Progenitor cell of endocrine pancreas (in vitro differentiated cells): ENCODE measurements at places on chromosomes 6 and 20.

GRCh38 chr20:13449868-13450434 is 188.8 kb downstream of the TASP1 start:
- no peak for DNase-seq

- no peak for DNase-seq
Measured at GRCh38 chr6:29919506-29920445, 22.6 kb upstream of the HLA-A start.

- no peak for DNase-seq
Measured at GRCh38 chr6:106181664-106182418, 95.7 kb downstream of the PRDM1 start.

DNA sequence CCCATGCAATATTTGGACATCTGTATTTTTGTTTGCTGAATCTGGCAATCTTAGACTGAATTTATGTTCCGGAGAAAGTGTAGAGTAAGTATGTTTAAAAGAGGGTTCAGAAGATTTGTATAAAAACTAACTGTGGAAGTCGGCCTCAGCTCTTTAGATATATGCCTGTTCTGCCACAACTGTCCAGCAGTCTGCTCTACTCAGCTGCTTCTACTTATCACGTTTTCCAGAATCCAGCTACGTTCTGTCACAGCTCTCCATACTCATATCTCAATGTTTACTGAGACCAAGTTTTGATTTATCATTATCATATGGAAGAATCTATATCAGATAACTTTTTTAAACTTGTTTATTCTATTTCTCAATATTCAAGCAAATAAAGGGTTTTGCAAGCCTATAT is 721.3 kb downstream of the EYS start:
- no peak for DNase-seq

DNA sequence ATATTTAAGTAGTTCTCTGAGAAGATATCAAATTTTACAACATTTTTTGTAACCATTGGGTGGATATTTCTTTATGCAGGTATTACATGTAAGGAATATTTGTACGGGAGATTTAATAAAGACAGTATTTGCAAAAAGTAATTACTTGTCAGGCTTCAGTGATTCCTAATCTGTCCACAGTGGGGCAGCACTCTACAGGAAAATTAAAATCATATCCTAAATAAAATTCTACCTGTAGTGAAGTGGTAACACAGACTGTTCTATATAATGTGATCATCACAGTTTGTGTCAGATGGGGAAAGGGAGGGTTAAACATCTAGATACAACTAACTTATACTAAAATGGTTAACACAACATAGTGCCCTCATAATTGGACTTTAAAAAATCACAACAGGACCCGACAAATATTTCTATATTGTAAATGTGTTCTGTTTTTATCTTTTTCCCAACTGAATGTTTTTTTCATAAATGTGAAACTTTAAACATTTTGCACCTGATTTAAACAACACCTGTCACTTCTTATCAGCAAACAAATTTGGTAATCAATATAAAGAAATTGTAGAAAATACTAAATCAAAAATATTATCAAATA is 145.6 kb upstream of the MANEA start:
- DNase-seq: peak; percentile 27

- no peak for DNase-seq
Measured at GRCh38 chr6:128569732-128570679, 49.6 kb upstream of the PTPRK start.

DNA sequence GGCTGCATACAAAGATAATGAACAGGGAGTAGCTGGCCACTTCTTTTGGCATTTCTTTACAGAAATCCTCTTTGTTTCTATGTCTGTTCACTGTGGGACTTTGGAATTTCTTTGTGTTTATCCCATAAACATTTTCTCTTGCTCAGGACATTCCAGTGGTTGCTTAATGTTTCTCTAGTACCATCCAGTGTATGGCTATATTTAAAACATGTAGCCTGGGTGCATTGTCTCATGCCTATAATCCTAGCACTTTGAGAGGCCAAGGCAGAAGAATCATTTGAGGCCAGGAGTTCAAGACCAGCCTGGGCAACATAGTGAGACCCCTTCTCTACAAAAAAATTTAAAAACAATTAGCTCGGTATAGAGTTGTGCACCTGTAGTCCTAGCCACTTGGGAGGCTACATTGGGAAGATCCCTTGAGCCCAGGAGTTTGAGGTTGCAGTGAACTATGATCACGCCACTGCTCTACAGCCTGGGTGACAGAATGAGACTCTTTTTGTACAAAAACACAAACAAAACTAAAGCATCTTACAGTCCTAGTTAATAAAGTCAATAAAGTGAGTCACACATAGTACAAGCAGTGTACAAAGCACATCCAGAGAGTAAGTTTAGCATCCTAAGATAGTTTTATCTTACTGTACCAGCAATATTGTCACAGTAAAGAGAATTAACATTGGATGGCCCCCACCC is 63.3 kb downstream of the ZFAND3 start:
- DNase-seq: no peak

- DNase-seq: no peak
Measured at GRCh38 chr20:31590717-31591225, 14.3 kb upstream of the ID1 start.

DNA sequence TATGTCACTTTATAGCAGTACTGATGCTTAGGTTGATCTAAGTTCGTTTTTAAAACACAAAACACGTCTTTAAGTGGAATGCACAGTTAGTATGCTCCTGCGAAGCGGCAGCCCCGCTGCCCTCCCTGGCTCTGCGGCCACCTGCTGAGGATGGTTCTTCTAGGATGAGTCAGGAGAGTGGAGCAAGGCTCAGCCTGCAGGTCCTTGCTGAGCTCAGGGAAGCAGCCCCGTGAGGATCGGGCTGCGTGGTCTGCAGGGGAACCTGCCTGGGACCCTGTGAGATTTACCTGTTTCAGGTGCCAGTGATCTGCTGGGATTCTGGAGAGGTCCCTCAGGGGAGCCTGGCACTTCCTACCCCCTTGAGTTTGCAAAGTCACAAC is 57.5 kb downstream of the SYNJ2 start:
- no peak for DNase-seq

GRCh38 chr6:169640351-169640852 is 61.4 kb downstream of the WDR27 start:
- no peak for DNase-seq

- no peak for DNase-seq
Measured at GRCh38 chr6:109230453-109230852, 135.1 kb downstream of the CEP57L1 start.

DNA sequence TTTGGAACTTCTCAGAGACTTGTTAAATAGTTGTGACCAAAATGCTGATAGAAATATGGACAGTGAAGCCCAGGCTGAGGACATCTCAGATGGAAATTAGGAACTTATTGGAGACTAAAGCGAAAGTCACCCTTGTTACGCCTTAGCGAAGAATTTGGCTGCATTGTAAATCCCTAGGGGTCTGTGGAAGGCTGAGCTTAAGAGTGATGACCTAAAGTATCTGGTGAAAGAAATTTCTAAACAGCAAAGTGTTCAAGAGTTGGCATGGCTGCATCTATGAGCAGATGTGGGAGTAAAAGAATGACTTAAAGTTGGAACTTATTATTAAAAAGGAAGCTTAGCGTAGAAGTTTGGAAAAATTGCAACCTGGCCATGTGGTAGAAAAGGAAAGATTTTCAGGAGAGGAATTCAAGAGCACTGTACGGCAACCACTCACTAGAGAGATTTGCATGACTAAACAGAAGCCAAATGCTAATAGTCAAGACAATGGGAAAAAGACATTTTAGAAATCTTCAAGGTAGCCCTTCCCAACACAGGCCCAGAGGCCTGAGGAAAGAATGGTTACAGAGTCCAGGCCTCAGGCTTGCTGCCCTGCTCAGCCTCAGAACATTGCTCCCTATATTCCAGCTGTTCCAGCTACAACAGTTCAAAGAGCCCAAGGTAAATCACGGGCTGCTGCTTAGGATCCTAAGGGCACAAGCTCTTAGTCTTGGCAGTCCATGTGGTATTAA is 61.6 kb upstream of the TNFRSF21 start:
- no peak for DNase-seq

DNA sequence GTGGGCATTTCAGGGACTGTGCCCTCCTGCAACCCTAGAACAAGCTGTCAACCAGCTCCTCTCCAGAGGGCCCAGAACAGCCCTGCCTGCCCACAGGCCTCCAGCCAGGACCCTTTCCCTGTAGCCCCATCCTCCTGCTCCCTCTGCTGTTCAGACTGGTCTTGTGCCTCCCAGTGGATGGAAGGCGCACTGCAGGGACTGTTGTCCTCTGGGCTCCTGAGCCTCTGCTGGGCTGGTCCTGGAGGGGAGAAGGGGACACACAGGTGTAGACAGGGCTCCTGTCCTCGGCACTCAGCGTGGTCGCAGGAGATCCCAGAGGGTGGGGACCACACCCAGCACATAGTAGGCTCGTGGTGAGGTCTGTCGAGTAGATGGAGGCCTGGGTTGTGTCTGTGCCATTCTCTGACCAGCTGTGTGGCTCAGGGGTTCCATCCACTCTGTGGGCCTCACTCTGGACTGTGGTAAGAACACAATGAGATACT is 11.5 kb downstream of the ITPR3 start:
- DNase-seq: no peak

DNA sequence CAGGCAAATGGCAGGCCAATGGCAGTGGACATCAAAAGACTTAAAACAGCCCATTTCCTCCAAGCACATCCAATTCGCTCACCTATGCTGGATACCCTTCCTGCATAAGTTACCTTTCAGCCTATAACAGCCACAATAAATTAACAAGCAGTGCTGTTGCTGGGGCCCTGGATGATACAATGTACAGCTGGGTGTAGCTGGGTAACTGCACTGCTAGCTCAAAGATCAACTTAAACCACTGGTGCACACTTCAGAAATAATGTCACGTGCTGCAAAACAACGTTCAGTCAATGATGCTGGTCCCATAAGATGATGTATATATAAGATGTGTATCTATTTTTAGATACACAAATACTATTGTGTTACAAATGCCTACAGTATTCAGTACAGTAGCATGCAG is 13.6 kb downstream of the IL20RA start:
- no peak for DNase-seq

GRCh38 chr20:37714978-37715672 is 21.3 kb downstream of the CTNNBL1 start:
- DNase-seq: no peak

GRCh38 chr6:40179496-40179895 is 245.2 kb upstream of the MOCS1 start:
- no peak for DNase-seq

DNA sequence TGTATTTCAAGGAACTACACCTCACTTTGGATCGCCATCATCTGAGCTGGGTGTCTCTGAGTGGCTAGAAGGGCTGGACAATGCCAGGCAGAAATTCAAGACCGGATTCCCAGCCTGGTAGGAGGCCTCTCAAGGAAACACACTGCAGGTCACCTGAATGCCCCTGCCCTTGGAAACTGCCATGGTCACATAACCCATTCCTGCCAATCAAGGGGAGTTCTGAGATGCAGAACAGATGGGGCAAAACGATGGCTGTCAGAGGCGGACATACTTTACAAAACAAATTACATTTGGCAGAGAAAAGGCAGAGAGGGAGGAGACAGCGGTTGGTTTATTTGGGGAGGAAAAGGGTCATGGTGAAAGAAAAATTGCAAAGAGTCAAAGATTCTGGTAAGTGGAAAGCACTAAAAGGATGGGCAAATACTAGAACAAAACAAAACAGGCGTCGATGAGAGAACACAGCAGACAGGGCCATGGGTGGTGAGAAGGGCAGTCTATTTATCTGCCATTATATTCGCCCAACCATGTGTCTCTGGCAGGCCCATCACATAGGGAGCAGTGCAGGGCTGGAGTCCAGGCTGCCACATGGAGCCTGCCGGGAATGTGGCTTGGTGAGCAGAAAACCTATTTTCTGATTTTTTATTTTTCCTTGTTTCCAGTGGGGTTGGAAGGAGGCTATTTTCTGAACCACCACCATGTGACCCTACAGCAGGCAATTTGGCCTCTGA is 13.5 kb downstream of the BEND3 start:
- no peak for DNase-seq

DNA sequence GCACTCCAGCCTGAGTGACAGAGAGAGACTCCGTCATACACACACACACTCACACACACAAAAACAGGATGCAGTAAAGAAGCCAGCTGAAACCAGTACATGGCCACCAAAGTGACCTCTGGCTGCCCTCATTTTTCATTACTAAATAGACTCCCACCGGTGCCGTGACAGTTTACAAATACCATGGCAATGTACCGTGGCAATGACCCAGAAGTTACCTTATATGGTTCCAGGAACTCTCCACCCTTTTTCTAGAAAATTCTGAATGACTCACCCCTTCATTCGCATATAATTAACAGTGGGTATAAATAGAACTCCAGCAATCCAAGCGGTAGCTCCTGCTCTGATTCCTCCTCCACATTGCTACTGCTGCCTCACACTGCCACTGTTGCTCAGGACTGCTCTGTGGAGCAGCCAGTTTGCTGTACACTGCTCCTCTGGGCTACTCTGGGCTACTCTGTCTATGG is 57.7 kb downstream of the SNX5 start:
- DNase-seq: no peak

GRCh38 chr6:26051665-26052310 is 35.4 kb upstream of the HFE start:
- DNase-seq: no peak

DNA sequence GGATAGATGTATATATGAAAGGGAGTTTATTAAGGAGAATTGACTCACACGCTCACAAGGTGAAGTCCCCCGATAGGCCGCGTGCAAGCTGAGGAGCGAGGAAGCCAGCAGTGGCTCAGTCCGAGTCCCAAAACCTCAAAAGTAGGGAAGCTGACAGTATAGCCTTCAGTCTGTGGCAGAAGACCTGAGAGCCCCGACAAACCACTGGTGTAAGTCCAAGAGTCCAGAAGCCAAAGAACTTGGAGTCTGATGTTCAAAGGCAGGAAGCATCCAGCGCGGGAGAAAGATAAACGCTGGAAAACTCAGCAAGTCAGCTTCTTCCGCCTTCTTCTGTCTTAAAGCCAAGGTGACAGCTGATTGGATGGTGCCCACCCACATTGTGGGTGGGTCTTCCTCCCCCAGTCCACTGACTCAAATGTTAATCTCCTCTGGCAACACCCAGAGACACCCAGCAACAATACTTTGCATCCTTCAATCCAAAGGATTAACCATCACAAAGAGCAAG is 102.6 kb upstream of the GJE1 start:
- no peak for DNase-seq

DNA sequence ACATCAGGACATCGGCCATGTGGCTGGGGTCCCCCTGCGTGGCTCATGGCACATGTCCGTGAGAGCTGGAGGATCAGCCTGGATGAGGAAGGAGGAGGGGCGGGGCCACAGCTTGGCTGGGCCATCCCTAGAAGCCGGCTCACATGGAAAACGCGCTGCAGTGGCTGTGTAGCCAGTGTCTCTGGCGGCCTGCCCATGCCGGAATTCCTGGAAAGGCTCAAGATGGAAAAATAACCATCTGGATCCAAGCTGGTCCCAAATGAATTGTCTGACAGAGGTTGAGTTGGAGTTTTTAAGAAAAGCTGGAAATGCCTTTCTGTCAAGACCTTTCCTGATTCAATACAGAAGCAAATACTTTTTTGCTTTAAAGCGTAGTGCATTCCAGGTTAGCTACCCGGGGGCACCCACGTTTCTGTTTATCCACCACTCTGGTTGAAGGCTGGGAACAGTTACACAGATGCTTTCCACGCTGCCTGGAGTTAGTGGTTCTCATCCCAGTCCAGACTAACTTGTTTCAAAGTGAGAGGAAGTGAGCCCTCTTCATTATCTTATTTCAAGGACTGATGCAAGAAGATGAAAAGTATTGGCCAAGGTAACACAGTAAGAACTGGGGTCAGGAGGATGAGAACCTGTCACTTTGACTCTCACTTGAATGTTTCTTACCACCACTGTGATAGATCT is 99.0 kb downstream of the GMPR start:
- DNase-seq: no peak
